Substantia nigra (tissue), 51 donors: ENCODE measurements at places on chromosomes 2 and 18.

DNA sequence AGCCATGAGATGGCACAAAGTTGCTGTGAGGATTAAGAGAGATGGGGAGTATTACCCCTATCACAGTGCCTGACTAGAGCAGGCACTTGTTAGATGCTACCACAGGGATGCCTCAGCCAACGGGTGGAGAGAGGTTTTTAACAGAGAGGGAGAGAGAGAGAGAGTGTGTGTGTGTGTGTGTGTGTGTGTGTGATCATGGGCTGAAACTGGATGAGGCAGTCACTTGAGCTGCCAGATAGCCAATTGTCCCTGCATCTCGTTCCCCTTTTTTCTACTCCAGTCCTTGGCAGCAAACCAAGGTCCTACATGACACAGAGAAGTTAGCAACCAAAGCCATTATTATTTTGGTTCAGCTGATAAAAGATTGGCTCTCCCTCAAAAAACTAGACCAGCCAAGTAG lies 3.0 kb downstream of the CD8A start:
- no peak for DNase-seq

DNA sequence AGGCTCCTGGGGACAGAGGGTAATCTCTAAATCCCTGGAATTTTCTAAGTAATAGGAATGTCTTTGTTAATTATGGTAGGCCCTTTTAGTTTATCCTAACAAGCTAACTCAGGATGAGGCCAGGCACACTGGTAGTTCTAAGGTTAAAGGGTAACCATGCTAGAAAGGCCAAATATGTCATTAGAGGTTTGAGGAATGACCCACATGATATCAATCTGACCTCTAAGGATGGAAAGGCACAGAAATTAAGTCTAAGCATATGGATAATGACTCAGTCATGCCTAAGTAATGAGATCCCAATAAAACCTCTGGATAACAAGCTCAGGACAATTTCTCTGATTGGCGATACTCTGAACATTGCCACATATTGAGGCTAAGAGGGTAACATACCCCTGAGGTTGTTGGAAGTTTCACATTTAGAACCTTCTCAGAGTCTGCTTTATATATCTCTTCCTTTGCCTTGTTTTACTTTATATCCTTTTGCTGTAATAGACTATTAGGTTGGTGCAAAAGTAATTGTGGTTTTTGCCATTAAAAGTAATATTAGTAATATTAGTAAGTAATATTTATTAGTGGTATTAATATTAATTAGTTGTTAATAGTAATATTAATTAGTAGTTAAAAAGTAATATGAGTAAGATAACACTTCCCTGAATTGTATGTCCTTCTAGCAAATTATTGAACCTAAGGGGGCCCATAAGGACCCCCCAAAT lies 806.3 kb upstream of the GCFC2 start:
- DNase-seq, result no peak

GRCh38 chr2:148238561-148238960 lies 217.7 kb downstream of the MBD5 start:
- no peak for DNase-seq

DNA sequence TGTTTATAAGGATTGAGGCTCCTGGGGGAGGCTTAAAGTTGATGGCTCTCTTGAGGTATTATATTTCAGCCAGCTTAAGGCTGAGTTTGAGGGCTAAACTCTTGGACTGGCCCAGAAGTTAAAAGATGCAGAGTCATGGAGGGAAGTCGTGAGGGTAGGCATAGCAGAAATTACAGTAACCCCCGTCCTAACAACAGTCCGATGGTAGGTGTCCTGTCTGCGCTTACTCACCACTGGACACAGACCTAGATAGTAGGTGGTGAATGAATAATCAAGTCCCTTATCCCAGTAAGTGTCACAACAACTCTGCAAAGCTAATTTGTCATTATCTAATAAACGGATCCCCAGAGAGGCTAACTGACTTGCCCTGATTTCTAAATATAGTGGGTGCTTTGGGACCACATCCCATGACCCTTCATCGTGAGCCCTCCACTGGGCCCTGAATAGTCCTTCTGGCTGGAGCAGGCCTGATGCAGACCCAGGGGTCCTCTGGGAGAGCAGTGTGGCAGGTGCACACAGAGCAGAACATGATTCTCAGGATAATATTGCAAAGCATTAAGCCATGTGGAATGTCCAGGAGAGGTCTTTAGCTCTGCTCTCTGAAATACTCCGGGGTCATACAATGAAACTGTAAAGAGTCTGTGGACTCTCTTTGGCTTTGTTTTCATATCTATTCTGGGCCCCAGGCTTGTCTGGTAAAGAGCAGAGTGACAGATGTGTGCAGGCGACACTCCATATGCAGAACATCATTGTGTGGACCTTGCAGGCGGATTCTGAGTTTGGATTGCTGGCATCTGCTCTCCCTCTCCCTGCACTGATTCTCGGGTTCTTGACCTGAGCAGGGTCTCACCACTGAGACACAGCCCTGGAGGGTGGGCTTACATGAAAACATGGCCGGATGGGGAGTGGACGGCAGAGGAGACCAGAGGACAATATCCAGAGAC lies 98.1 kb downstream of the RNF144A start:
- no peak for DNase-seq

DNA sequence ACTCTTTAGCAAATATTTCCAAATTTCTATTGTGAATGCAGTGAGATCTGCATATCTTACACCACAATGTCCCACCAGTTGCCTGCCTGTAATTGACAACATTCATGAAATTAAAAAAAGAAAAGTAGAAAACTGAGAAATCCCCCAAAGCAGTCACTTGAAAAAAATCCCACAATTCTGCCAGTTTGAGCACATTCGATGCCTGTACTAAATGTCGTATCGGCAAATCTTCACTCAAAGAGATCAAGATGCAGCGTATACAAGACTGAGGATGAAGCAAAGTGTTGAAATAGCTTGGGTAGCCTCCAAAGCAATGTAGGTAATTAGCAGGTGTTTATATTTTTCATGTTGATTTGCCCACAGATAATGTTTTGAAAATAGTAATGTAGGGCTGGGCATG lies 186.7 kb upstream of the ZEB2 start:
- no peak for DNase-seq

DNA sequence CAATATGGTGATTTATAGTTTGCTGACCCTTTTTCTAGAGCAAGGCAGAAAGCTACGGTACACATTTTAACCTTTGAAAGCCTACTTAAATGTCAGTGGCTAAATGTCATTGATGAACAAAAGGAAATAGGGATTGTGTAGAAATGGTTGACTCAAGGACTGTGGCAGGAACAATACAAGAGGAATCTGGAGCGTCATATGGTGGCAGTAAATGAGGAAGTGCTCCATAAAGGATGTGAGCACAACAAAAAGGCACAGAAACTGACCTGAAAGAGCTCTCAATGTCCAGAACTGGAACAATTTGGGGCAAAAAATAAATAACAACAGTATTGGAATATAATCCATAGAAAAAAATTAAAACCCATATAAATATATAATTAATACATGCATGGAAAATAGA lies 443.9 kb upstream of the VRK2 start:
- no peak for DNase-seq

- peak; percentile 94 for DNase-seq
These were observed 518 bp upstream of the NFU1 start for GRCh38 chr2:69437751-69438154.

- DNase-seq, result peak; percentile 18
These were observed 186.0 kb upstream of the HDAC4 start for GRCh38 chr2:239586651-239587310.

- peak; percentile 63 for DNase-seq
These were observed 56.6 kb downstream of the RPL37A start for GRCh38 chr2:216555274-216555673.

- DNase-seq, result peak; percentile 10
These were observed 6.3 kb downstream of the RAB12 start for GRCh38 chr18:8615397-8616027.

- no peak for DNase-seq
These were observed 11.8 kb downstream of the CELF4 start for GRCh38 chr18:37553633-37554398.

DNA sequence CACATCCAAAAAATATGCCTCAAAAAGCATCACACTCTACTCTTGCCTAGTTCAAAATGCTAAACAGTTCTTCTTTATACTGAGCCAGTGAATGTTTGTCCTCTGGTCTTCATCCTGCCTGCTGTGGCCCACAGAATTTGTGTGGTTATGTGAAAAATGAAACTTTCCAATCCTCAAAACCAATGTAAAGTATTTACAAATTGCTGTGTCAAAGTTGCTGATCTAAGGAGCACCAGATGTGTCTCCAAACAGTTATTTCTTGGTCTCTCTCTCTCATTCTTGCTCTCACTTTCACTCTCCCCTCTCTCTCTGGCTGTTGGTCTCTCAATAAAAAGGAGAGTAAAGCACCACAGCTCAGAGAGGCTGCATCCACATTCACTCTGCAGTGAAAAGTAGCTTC lies 23.0 kb downstream of the EPHA4 start:
- no peak for DNase-seq

GRCh38 chr2:105324101-105324500 lies 5.4 kb downstream of the TGFBRAP1 start:
- no peak for DNase-seq

- DNase-seq, result peak; percentile 13
These were observed 379.7 kb downstream of the PTPRM start for GRCh38 chr18:7946734-7947377.

DNA sequence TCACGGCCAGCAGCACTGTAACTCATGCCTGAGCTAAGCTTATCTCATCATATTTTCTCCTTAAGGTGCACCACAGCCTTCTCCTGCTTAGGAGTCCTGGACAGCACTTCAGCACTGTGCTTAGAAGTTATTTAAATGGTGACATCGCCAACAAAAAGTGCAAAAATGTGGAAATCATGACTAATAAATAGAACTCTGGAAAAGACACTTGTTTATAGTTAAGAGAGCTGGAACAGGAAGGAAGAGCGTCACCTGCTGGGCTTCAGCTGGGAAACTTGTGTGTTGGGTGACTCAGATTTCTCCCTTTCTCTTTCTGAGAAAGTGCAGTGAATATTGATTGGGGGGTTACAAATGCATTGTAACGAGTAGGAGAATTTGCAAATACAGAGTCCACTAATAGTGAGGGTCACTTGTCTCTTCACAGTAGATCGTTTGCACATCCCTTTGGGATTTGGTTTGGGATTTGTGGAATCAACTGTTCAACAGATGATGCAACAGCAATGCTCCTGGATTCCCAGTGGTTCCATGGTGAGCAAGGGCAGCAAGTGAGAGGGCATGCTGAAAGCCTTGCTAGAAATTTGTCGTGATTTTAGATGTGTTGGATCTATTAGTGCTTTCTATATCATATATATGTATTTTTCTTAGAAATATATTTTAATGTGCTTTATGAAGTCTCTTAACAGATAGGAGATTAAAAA lies 84.2 kb downstream of the DOK6 start:
- DNase-seq, result no peak

DNA sequence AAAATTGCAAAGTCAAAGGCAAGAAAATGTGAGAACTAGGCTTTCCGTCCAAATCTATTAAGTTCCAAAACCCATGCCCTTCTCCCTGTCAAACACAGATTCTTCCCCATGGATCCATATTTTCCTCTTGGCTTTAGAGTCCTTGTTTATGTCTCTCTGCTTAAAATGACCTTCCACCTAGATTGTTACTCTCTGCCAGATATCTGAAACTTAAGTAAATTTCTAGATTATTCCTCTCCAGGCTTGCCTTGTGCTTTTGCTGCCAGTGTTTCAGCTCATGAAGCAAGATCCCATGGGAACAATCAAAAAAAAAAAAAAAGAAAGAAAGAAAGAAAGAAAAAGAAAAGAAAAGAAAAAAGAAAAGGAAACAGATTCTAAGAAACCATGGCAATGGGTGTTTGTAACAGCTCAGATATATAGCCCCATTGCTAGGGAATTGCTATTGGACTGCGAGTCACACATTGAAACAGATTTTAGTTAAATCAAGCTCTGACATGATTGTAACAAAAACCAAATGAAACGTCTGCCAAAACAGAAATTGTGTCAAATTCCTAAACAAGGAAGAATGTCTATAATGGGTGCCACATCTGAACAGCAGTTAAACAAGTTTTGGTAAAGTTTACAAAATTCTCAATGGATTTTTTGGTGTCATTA lies 660.7 kb upstream of the CNTNAP5 start:
- no peak for DNase-seq

DNA sequence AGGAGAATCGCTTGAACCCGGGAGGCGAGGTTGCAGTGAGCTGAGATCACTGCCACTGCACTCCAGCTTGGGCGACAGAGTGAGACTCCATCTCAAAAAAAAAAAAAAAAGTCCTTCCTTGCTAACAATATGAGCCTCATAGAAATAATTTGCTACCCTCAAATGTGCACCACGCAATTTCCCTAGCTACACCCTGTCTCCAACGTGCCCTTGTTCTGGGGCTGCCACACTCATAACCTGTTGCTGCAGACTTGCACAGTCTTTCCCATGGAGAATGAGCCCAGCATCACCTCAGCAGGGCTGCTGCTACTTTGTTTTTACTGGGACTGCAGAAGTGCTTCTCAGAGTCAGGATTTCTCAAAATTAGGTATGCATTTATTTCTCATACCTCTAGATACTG lies 46.4 kb upstream of the ZNG1B start:
- DNase-seq, result no peak

DNA sequence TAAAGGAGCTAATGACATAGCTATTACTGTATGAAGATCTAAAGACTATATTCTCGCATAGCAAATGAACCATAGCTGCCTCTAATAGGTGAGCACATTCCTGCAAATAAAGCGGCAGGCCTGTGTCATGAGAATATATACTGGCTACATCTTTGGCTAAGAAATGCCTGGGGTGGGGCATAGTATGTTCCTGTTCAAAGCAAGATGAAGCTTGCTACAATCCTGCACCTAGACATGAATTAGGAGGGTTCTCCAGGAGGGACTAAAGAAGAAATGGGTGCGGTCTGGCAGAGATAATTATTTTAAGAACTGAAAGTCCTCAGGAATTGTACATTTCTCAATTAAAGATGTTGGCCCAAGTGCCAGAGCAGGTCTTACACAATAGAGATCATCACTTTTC lies 46.8 kb upstream of the PLA2R1 start:
- no peak for DNase-seq

DNA sequence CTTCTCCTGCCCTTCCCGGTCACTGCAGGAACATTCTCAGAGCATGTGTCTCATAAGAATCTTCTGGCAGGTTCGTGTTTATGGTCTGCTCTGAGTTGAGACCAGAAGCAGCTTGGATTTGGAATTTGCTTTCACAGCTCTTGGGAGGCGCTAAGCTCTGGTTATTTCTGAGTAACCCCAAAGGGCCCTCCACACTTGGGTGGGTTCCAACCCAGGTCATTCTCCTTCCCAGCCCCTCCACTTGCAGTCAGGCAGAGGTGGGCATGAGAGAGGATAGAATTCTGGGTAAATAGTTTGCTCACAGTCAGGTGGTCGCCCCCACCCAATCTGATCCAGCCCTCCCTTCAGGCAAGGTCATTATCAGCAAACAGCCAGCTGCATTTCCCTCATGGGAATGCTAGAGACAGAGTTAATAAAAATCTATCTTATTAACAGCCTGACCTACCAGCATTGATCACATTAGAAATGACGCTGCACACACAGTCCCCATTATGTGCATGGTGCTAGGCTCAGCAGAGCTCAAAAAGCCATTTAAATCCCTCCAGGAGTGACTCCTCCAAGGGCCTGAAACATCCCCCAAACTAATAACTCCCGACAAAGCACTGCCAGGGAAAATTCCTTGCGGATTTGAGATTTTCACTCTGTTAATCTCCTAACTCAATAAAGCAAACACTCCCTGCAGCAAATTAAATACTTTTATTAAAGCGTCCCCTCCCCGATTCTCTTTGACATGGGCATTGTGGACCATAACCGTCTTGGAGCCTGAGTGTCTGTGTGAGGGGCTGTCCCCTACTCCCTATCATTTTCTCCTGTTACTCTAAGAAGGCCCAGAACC lies 61.9 kb downstream of the SLC4A5 start:
- no peak for DNase-seq
